Activated CD4-positive, alpha-beta T cell treated with anti-CD3 and anti-CD28 coated beads, Interleukin-2, amount 10 ng/mL, durations not matched to agents 7 days and 5 days (primary cell): ENCODE measurements at places on chromosomes 5 and 9. TPM values are rescaled to one million over a fixed set of nuclear protein-coding genes. Genes with fewer than 3 reads are reported as not detected.
A peak's percentile ranks its signal among the peaks of the same experiment; 100 is the strongest.

Gene INSL4
- not detected for total RNA-seq

Gene CETN3
- total RNA-seq, result 25.0 TPM

Gene TLR4
- total RNA-seq, result not detected

- no peak overlapping the region for H3K4me3 ChIP-seq
- DNase-seq, result no peak
- no peak overlapping the region for H3K27ac ChIP-seq
- H3K36me3 ChIP-seq, result no peaks in the 10 kb centered on the region
- H3K4me1 ChIP-seq, result no peaks in the 10 kb centered on the region
- H3K27me3 ChIP-seq, result no peaks in the 10 kb centered on the region
These were observed 127.3 kb upstream of the PIK3R1 start for GRCh38 chr5:68088302-68088701.

GRCh38 chr9:114317665-114318357 lies 5.1 kb upstream of the ORM1 start:
- peaks cover 5% of the 10 kb centered on the region for H3K4me1 ChIP-seq
- no peaks in the 10 kb centered on the region for H3K36me3 ChIP-seq
- H3K27ac ChIP-seq, result no peak overlapping the region
- no peak for DNase-seq

GRCh38 chr5:92409134-92409533 lies 1026.0 kb upstream of the ARRDC3 start:
- H3K4me1 ChIP-seq, result no peaks in the 10 kb centered on the region
- H3K36me3 ChIP-seq, result no peaks in the 10 kb centered on the region
- no peak overlapping the region for H3K4me3 ChIP-seq
- no peak for DNase-seq
- H3K27me3 ChIP-seq, result no peaks in the 10 kb centered on the region

DNA sequence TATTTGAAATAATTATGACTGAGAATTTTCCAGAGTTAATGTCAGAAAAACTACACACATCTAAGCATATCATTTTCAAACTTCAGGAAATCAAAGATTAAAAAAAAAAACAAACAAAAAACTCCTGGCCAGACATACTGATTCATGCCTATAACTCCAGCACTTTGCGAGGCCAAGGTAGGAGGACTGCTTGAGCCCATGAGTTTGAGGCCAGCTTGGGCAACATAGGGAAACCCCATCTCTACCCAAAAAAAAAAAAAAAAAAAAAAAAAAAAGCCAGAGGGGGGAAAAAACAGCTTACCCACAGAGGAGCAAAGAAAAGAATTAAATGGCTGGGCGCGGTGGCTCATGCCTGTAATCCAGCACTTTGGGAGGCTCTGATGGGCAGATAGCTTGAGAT lies 22.4 kb downstream of the EFCAB9 start:
- H3K27me3 ChIP-seq, result no peaks in the 10 kb centered on the region
- H3K27ac ChIP-seq, result no peak overlapping the region
- DNase-seq, result no peak
- no peak overlapping the region for H3K4me3 ChIP-seq

- H3K27me3 ChIP-seq, result no peaks in the 10 kb centered on the region
- H3K4me1 ChIP-seq, result peaks cover 57% of the 10 kb centered on the region
- peak overlapping the region; percentile 81 for H3K4me3 ChIP-seq
- H3K36me3 ChIP-seq, result peaks cover 38% of the 10 kb centered on the region
- peak overlapping the region; percentile 97 for H3K27ac ChIP-seq
These were observed 796 bp downstream of the LNPEP start for GRCh38 chr5:96936431-96937320.

Gene AFAP1L1
- total RNA-seq, result not detected

Gene SLC6A3
- total RNA-seq, result 0.08 TPM

Gene SV2C
- 0.07 TPM for total RNA-seq

Gene NEUROG1
- total RNA-seq, result not detected

Gene OBP2B
- not detected for total RNA-seq

- no peak overlapping the region for H3K27ac ChIP-seq
- H3K4me3 ChIP-seq, result no peak overlapping the region
- peaks cover 2% of the 10 kb centered on the region for H3K4me1 ChIP-seq
- DNase-seq, result no peak
These were observed 27.2 kb downstream of the SLC6A7 start for GRCh38 chr5:150217038-150217437.

GRCh38 chr5:43256261-43256966 lies 56.8 kb downstream of the HMGCS1 start:
- H3K27ac ChIP-seq, result no peak overlapping the region
- no peak for DNase-seq
- no peaks in the 10 kb centered on the region for H3K4me1 ChIP-seq
- no peak overlapping the region for H3K4me3 ChIP-seq
- no peaks in the 10 kb centered on the region for H3K36me3 ChIP-seq
- H3K27me3 ChIP-seq, result peaks cover 33% of the 10 kb centered on the region
